ENCODE measurements at places on chromosomes 7 and 10.

GRCh38 chr7:112789453-112789816 lies 758 bp downstream of the TMEM168 start:
- DNase-seq, result no peak

- DNase-seq, result no peak
Observed at GRCh38 chr7:43484678-43485395, 98.1 kb upstream of the STK17A start.

- no peak for DNase-seq
Observed at GRCh38 chr7:50544992-50545391, 20.2 kb downstream of the DDC start.

GRCh38 chr7:130486954-130487436 lies 4.9 kb upstream of the MEST start:
- DNase-seq, result no peak

GRCh38 chr7:25515633-25516275 lies 287.5 kb upstream of the NPVF start:
- DNase-seq, result no peak

GRCh38 chr7:29140873-29141468 lies 5.4 kb downstream of the CPVL start:
- DNase-seq, result no peak

DNA sequence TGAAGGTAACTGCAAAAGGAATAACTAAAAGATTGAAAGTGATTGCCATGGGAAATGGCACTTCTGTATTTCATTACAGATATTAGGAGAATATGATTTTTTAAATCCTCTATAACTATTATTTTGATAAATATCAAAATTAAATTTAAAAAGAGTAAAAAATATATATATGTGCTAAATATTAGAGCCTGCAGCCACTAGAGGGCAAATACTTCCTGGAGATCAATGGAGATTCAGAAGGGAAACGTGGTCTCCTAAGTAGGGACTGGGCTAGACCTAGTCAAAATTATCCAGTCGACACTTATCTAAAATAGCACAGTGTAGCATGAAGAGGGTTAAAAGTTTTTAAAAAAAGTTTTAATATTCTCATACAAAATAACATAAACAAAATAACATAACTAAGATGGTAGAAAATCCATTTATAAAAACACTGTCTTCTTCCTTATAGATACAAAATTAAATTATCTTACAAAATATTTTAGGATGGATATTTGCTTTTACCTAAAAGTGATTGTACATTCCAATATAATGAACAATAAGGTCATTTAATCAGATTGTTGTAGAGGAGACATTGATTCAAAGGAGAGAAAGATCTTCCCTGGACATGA lies 434.3 kb downstream of the MDFIC start:
- DNase-seq, result no peak

DNA sequence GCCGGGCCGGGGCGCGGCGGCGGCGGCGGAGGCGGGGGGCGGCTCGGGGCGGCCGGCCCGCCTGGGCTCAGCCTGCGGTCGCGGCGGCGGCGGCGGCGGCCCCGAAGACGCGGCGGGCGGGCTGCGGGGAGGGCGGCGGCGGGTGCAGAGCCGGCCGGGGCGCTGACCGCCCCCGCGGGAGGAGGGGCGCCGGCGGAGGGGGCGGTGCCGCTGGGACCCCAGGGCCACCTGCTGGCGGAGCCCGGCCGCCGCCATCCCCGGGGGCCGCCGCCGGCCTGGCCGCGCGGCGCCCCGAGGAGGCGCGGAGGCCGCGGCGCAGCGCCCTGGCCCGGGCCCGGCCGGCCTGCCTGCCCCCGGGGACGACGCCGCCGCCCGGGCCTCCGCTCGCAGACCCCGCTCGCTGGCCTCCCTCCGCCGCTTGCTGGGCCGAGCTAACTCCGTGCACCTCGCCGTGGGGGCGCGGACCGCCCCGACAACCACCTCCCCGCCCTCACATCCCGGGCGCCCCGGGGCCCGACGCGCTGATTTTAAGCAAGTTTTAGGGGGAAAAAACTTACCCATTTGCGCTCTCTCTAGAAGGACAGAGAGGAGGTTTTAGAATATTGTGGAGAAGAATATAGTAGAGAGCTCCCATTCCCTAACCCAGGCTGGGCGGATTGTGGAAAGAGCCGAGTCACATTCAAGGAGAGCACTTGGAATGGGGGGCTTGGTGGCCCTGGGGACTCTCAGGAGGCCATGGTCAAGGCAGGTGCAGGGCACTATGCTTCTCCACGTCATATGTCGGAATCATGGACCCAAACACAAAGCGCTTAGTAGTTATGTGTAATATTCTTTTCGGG lies at the start of gene BEND7:
TSS of gene BEND7 (minus strand) at position 140 of the 839 bp plus-strand sequence. CDS start 481 bp downstream, outside the sequence.
- DNase-seq, result no peak

- no peak for DNase-seq
Observed at GRCh38 chr7:149489391-149490024, 8.1 kb downstream of the ZNF746 start.

DNA sequence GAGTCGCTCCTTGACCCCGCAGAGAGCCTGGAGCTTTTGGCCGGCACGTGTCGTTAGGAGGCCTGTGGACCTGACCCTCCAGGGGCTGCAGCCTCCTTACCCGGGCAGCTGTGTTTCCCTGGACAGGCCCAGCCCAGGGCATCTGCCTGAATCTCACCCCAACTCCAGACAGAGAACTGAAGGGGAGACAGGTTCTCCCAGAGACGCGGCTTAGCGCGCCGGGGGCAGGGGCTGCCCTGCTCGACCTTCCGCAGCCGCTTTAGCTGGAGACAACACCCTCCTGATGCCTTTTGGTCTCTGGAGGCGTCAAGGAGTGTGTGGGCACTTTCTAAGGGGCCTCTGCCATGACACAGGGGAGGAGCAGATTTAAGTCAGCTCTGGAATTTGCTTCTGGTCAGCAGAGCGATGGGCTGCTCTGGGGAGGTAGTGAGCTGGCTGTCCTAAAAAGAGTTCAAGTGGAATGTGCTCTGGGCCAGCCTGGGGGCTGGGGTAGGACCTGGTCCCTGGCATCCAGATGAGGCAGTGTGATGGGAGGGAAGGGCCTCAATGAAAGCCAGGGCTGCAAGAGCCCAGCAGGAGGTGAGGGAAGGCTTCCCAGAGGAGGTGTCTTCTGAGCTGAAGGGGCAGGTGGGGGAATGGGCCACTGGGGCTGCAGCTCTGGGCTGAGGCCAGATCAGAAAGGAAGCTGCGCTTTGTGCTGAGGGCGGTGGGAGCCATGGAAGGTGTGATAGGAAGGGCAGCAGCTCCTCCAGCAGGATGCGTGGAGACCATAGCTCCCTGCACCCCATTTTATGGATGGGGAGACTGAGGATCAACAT lies 5.8 kb downstream of the GRIFIN start:
- DNase-seq, result no peak

DNA sequence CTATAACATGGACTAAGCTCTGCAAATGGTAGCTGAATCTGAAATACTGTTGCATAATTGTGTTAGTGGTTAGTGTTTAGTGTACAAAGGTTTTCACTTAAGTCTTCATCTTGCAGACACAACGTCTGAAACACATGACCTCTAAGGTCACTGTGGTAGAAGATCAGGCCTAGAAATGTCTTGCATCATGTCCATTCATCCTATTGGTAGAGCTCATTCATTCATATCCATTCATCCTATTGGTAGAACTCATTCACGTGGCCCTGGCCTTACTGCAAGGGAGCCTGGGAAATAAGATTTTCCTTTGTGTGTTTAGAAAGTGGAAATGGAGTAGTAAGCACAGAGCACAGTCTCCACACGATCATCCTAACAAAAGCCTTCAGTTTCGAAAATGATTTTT lies 485.8 kb downstream of the PLXNA4 start:
- no peak for DNase-seq

DNA sequence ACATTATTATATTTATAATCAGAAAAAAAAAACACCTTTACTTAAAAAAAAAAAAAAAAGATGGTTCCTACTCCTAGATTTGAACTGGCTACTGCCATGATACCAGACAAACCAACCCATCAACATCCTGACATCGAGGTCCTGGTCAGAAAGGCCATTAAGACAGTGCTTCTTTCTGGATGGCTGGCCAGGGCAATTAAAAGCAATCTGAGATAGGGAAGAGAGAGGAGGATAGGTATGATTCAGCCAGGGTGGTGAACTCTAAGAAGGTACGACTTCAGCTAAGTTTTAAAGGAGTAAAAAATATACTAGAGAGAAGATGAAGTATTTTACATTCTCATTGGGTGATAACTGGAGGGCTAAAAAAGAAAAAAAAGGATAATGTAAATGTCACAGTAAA lies 139.0 kb downstream of the DOCK4 start:
- no peak for DNase-seq

DNA sequence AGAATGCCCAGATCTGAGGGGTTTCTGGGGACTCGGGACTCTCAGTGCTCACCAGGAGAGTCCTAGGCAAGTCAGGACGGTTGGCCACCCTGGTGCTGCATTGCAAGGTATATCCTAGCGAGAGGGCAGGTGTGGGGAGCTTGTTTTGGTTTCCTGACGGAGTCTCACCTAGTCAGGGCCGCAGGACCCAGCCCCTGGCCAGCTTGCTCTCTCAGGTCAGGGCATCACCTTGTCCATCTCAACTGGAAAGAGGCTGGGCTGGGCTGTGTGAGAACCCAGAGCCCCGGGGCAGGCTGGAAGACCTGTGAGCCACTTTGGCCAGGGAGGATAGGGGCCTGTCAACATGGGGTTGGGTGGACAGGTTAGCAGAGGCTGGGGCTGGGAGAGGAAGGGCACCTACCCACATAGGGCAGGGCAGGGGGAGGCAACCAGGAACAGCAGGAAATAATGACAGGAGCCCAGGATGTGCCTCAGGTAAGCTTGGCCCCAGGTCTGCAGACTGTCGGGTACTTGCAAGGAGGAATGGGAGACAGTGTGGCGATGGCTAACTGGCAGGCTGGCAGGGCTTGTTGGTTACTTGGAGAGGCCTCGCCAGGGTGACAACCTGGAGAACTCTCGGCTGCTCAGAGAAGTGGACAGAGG lies 31.5 kb downstream of the DNAJB12 start:
- no peak for DNase-seq

DNA sequence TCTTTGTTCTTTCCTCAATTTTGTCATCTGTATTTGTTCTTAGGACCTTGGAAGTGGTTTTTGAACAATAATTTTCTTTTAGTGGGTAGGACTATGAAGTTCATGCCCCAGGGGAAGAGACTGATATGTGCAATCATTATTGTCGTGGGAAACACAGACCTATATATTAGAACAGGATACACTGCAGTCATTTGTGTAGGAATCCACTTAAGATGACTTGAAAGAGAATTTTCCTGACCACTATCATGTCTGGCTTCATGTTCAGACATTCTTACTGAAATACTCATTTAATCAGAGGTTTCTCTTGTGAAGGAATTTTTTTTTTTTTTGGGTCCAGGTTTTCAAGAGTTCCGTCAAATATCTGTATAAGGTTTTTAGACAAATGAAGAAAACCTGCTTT lies 163.6 kb downstream of the SUGCT start:
- peak; percentile 57 for DNase-seq

- no peak for DNase-seq
Observed at GRCh38 chr10:106618646-106619045, 545.9 kb downstream of the SORCS1 start.

DNA sequence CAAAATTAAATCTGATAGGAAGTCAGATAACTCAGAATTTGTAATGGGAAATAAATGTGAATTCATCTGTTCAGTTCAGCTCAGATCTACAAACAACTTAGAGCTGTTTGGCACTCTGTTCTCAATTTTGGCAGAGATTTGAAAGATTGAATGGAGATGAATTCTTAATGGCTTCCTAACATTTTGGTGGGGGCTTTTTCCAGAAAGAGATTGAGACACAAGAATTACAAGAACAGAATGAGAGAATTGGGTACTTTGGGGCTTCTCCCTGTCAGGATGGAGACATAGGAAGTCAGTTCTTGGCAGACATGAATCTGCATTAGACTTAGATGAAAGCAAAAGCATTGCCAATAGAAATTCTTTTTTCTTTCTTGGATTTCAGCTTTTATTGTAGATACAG lies 39.0 kb upstream of the PTPRZ1 start:
- no peak for DNase-seq

GRCh38 chr7:27723085-27723484 lies 16.9 kb upstream of the TAX1BP1 start:
- no peak for DNase-seq

GRCh38 chr7:132240821-132241422 lies 335.3 kb downstream of the PLXNA4 start:
- no peak for DNase-seq

GRCh38 chr10:5234106-5234860 lies 37.6 kb downstream of the AKR1C4 start:
- peak; percentile 45 for DNase-seq

DNA sequence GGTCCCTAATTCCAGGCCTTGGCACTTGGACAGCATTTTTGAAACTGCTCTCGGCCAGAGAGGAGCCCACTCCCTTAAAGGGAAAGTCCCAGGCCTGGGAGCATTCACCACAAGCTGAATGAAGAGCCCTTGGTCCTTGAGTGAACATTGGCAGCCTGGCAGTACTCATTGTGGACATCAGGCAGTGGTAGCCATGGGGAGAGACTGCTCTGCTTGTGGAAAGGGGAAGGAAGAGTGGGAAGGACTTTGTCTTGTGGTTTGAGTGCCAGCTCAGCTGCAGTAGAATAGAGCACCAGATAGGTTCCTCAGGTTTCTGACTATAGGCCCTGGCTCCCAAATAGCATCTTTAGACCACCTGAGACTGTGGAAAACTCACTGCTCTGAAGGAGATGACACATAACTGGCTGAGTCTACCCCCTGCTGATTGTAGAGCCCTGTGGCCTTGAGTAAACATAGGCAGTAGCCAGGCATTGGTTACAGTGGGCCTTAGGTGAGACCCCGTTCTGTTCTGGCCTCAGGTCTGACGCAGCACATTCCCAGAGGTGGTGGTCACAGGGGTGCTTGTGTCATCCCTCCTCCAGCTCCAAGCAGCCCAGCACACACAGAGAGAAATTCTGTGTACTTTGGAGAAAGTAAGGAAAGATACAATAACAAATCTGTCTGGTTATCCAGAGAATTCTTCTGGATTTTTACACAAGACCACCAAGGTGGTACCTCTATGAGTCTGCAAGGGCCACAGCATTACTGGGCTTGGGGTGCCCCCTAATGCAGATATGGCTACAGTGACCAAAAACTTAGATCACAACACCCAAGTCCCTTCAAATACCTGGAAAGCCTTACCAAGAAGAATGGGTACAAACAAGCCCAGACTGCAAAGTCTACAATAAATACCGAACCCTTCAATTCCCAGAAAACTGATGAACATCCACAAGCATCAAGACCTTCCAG lies 153.8 kb downstream of the GNAI1 start:
- DNase-seq, result no peak

DNA sequence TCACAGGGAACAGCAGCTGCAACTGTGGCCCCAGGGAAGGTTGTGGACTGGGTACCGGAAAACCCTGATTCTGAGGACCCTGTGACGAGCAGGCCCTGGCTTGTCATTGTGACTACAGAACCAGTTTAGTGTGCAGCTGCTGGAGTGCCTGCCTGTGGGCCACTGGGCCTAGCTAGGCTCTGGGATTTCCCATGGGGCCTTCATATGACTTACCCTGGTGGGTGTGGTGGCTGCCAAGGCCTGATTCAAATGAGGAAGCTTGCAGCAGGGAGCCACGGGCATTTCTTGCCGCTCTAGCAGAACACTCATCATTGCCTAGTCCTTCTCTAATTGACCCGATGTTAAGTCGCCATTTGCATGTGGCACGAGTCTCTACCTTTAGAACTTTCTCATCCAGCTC lies 14.7 kb upstream of the CAMK2G start:
- no peak for DNase-seq

GRCh38 chr7:35316549-35316948 lies 62.6 kb upstream of the TBX20 start:
- DNase-seq, result no peak

- DNase-seq, result no peak
Observed at GRCh38 chr10:71978476-71978875, 14.3 kb downstream of the CHST3 start.

All from HS-5 (cell line).